GM18507 (cell line): ENCODE measurements at places on chromosomes 13 and 19.

DNA sequence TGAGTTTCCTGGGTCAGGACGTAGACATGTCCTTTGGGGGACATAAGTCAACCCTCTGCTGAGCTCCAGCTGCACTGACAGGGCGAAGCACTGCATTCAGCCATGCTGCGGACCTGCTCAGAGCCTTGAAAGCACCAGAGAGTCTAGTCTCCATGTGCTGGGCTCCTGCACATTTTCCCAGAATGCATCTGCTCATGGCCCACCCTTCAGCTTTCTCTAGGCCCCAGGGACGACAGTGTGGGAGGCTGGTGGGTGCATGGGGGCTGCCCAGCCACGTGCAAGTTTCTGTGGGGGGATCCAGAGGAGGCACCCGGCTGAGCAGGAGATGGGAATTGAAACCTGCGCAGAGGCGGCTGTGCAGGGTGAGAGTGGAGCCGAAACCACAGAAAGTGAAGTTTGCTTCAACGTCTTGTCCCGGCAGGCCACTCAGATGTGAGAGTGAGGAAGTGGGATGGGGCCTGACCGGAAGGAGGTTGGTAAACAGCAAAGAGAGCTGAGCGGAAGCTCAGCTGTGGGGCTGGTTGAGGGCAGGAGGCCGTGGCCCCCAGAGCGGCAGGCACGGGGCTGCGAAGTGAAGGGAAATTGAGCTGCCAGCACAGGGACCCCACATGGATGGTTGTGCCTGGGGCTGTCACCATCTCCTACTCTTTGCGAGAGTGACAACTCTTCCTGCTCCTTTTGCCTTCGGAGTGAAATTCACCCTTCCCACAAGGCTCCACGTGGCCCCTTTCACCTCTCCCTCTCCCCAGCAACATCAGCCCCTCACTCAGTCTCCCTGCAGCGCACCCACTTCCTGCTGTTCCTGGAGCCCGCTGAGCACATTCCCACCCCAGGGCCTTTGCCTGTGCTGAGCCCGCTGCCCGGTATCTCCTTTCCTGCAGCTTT is 11.8 kb downstream of the PGLS start:
- DNase-seq = peak; percentile 74

DNA sequence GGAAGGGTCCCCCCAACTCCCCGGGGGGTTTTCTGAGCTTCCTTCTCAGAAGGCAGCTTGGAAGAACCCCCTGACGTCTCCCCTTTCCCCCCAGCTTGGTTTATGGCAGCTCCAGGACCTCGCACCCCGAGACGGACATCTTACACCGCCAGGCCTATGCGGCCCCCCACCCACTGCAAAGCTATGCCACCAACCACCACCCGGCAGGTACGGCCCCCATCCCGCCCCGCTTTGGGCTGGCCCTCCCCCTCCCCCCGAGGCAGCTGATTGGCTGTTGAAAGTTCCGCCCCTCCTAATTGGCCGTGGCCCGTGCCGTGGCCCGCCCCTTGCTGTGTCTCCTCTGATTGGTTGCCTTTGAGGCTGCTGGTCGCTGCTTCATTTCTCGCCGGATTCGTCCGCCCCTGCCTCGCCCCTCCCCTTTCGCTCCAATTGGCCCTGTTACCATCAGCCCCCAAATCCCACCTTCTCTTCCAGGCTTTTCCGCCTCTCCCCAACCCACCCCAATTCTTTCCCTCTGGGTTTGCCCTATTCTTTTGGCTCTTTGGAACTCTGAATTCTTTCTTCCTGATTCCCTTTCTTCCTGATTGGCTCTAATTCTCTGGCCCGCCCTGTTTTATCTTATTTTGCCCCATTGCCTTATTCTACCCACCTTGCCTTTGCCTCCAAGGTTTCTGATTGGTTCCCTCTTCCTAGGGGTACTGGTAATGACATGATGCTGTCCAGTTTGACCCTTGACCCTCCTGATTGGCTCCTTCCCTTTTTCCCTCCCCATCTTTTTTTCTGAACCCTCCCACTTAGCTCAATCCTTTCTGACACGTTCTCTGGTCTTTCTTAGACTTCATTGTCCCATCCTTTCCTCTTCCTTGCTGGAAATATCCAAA is 2.5 kb downstream of the PRR12 start:
- DNase-seq = peak; percentile 99

DNA sequence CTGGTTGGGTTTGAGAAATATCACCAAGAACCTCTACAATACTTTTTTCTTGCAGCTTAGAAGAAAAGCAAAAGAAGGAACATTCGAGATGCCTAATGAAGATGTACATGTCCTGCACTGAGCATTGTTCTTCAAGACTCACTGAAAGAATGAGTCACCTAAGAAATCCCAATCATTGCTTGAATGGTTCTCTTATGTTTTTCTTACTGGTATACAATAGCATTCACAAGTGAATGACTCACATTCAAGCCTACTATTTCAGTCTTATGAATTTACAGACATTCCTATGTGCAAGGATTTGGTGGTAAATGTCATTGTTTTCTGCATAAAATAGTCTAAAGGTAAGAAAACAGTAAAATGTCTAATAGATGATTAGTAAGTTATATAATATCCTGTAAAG is 594.6 kb downstream of the PCDH9 start:
- no peak for DNase-seq

GRCh38 chr13:41708713-41709112 is 251.4 kb downstream of the RGCC start:
- DNase-seq = no peak

DNA sequence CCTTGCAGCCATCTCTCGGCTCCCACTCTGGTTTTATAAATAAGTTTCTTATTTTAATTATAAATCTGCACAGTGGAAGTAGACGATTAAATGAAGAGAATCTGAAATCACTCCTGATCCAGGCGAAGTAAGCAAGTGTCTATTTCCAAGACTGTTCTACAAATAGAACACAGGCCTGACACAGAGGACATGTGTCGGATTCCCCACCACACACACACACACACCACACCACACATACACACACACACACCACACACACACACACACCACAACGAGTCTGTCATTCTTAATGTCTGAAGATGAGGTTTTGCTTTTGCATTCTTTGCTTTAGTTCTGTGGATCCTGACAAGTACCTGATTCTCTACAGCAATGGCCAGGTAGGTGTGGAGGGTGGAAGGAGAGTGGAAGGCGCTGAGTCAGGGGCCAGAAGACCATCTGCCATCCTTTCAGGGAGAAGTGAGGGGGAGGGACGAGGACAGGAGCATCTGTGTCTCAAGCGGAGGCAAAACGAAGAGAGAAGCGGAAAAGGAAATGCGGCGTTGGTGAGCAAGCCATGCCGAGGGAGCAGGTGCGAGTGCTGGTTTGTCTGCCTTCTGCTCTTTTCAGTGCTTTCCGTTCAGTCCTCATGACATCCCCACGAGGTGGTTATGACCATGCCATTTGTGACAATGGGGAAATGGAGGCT is 110.2 kb downstream of the TEX26 start:
- DNase-seq = no peak

DNA sequence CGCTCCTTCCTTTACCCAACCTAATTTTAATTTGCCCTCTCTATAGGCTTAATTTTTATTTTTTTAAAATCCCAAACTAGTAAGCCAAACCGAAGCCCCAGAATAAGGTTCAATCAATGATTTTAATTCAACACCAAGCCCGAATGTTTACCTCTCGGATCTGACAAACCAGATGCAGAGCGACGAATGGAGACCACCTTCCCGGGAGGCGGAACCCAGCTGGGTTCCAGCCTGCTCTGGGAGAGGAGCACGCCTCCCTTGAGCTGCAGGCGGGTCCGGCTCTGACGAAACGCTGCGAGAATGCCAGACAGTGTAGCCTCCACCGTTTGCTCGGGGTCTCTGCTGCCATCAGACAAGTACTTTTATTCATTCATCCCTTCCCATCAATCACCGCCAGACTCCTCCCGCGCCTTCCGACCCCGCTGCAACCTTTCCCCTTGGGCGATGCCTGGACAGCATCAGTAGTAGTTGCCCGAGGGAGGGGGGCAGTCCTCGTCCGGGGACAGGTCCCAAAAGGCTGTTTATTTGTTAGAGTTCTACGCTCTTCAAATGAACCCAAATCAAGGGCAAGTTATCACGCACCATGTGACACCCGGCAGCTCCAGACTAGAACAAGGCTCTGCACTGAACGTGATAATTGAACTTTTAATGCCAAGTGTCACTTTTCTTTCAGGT is 752 bp upstream of the EDNRB start:
- DNase-seq = no peak

GRCh38 chr19:16365300-16365996 is 40.8 kb downstream of the KLF2 start:
- DNase-seq = no peak

DNA sequence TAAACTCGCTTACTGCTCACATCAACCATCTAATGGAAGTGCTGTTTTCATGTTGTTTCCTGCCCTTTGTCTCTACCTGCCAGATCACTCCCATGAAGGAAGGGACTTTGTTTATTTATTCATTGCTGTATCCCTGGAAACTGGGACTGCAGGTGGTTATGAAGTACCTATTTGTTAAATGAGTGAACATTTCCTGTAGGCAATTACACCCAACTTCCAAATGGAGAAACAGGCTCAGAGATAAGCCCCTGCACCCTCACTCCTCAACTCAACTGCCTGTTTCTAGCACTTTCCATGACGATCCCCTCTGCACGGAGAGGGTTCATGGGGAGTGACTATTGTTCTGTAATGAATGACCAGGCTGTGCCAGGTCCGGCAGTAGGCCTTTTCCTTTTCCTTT is 1.9 kb upstream of the SELENOW start:
- DNase-seq = no peak

- DNase-seq = no peak
Observed at GRCh38 chr19:29634002-29634401, 27.9 kb downstream of the POP4 start.

GRCh38 chr19:42846597-42846996 is 32.9 kb downstream of the PSG1 start:
- DNase-seq = no peak

- peak; percentile 59 for DNase-seq
Observed at GRCh38 chr13:46893798-46894560, 2.9 kb downstream of the HTR2A start.

- DNase-seq = no peak
Observed at GRCh38 chr13:33662392-33662791, 155.6 kb upstream of the RFC3 start.

- DNase-seq = no peak
Observed at GRCh38 chr13:110463871-110464510, 97.5 kb downstream of the RAB20 start.

- no peak for DNase-seq
Observed at GRCh38 chr19:1450735-1451731, 1.1 kb downstream of the APC2 start.

DNA sequence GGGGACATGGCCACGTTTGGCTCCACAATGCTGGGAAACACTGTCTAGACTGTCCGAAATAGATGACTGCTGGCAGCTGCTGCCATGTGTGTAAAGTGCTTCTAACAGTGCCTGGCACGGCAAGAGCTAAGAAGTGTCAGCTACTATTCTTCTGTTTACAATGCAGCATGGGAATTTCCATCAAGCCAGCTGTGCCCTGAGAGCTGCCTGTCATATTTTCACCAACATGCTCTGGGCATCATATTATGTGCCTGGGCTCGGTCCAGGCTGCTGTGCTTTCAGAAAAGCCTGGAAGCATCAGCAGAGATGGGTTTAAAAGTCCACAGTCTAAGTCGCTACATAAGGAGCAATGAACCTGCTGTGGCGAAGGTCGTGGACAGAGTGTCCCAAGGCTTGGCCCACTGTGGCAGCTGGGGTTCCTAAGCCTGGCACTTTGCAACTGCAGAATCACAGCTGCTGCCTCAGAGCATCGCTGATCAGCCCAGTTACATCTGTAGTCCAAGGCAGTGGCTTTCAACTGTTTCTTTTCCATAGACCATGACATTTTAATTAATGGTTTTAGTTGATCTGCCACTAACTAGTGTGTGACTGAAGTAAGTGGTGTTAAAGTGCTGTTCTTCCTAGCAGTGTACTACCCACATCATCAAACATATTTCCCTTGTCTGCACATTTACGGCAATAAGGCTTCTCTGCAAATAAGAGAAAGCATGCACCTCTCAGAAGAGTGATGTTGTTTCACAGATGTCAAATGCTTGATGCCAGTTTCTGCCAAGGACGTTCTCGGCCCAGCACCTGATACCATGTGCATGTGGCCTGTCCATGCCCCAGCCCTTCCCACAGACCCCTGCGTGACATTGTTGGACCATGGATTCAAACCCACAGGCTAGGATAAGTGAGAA is 95.7 kb upstream of the C1QTNF9B start:
- DNase-seq = no peak

DNA sequence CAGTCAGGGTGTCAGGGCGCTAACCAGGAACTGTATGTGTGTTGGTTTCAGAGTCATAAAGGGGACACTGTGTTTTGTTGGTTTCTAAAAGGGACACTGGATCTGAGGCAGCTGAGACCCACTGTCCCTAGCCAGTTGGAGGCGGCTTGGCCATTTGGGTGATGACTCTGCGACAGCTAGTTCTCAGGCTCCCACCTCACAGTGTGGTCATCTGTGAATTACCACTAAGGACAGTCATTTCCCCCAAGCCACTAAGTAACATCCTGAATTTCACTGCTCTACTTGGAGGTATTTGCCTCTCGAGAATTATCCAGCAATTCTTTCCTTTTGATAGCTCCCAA is 51.5 kb downstream of the EPS15L1 start:
- no peak for DNase-seq

GRCh38 chr19:37691881-37692504 is 27.6 kb downstream of the ZNF607 start:
- peak; percentile 8 for DNase-seq

- DNase-seq = no peak
Observed at GRCh38 chr19:41699231-41699967, 9.0 kb upstream of the CEACAM5 start.

DNA sequence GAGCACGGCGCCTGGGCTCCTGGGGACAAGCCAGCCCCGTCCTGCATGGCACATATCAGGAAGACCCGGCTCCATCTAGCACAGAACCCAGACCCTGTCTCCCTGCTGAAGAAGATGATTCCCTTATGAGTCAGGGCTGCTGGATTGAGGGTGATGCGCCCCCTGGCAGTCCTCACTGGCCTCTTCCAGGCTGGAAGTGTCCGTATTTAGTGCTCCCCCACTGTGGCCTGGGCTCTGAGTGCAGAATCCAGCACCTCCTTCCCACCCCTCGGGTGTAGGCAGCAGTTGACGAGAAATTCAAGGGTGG is 14.9 kb downstream of the COMP start:
- no peak for DNase-seq

GRCh38 chr19:55490478-55491432 is 2.5 kb downstream of the SSC5D start:
- no peak for DNase-seq

- no peak for DNase-seq
Observed at GRCh38 chr13:83883061-83883523, 818 bp upstream of the SLITRK1 start.

DNA sequence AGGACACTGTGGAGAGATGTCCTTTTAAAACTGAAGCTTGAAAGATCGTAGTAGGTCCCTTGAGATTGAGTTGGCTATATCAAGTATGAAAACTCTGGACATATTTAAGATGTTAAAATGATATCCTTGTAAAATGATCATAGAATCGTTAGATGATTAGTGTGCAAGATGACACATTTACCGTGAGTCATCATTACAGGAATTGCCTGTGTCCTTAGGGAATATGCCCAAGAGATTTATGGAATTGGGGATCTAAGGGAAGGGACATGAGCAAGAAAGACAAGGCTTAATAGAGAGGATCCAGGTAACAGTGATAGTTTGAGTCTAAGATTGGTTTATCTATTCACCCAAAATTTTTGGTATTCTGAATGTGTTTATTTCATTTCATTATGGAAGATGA is 233.7 kb downstream of the GPC5 start:
- no peak for DNase-seq
